ENCODE measurements at places on chromosomes 4 and X.

DNA sequence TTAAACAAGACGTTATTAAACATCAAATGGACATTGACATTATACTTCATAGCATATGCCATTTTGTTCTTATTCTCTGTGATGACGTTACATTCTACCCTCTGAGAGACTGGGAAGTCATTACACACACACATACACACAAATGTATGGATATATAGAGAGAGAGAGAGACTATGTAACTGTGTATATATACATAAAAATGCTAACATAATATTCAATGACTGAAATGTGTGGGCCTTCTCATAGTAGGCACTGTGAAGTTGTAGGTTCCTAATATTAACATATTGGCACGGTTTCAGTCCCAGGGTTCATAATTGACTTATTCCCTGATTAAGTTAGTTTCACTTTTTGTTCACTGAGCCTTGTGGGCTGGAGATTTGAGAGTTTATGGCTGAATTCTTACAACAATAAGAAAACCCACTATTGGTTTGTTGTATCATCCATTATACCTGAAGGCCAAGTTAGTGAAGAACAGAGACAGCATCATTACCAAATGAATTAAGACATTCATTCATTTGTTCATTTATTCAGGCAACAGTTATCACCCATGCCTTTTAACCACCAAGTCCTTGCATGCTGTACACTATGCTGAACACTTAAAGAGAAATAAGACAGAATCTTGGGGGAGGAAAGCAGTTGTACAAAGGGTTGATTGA is 68.5 kb downstream of the GAB1 start:
- no peak for DNase-seq

DNA sequence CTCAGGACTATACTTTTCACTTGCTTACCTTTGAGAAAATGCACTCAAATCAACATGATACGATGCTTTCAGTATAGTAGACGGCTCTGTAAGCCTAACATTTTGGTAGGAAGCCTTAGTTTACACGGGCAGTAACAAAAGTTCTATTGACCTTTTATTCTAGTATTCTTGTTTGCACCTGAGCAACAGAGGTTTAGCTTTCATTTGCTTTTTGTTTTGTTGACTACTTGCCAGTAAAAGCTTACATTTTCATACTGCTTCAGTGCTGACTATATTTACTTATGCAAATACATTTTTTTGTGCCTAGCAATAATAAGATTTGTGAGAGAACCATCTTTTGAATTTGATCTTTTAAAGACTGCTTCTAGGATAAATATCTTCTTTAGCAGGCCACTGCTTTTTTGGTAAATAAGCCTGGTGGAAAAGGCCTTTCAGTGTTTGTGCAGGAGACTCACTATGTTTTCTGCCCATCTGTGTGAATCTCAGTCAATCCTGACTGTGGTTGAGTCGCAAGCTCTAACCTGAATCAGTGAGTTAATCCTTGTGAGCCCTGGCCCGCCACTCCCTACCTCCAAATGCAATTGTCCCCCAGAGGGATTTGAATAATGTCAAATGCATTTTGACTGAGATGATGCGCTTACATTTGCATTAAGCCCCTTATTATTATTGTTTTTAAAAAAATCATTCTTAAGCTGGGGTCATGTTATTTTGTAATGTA is 21.9 kb downstream of the FHIP1A start:
- DNase-seq = no peak

- DNase-seq = no peak
Measured at GRCh38 chr4:183823434-183823833, 81.7 kb upstream of the STOX2 start.

DNA sequence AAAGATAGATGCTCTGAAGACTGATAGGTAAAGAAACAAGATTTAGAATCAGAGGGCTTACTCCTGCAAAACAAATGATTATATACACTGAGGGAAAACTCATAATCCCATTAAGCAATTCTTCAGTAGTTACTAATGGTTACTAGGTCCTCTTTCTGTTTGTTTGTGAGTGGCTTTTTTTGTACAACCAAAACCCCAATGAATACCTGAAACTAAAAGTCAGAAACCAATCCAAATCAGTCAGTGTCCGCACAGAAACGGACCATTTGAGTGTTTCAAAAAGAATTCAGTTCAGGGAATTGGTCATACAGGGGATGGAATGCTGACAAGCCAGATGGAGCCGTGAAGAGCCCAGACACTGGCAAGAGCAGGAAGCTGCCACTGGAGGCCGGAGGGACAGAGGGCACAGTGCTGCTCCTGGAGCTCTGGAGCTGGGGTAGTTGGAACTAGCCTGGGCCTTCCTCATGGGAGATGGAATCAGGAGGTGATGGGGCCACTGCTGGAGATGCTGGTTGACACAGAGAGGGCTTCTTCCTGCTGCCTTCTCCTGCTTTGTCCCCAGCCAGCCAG is 31.9 kb downstream of the SETD7 start:
- DNase-seq = no peak

DNA sequence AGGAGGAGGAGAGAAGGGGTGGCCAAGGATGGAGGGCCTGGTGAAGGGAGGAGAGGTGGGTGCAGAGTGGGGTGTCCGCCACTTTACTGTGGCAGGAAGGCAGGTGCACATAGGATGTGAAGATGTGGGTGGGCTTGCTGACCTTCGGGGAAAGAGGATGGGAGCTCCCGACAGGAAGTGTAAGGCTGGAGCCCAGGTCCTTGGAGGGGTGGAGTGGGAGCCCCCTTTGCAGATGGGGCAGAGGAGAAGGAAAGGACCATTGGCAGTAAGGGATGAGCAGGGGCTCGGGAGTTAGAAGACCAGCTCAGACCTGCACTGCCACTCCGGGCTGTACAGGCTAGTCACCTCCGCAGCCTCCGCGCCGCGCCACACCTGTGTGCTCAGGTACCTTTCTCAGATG is 89.5 kb downstream of the EVC start:
- DNase-seq = no peak

DNA sequence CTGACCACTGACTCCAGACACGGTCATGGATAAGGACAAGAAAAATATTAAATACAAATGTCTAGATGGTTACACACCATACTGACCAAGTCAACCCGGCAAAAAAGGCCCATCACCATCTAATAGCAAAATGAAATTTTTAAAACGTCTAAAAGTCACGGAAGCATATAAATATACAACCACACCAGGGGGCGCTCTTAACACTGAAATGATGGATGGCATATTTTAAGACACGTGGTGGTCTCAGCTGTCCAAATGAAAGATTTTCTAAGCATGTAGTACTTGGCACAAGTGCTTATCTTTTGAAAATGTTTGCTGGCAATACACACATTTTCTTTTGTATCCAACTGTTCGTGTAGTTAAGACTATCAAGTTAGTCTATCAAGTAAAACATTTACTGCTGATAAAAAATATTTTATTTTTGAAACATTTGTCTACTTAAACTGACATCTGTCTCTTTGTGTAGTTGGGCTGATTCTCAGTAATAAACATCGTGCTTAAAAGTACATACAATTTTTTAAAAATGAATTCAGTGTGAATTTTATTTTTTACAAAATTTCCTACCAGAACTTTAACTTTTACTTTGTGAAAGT is 64.6 kb downstream of the COX7B2 start:
- DNase-seq = no peak

GRCh38 chr4:162683659-162684370 is 482.9 kb downstream of the NAF1 start:
- DNase-seq = no peak

GRCh38 chr4:150781191-150781590 is 199.2 kb downstream of the MAB21L2 start:
- DNase-seq = no peak

GRCh38 chrX:48002319-48002718 is 1.5 kb downstream of the ZNF182 start:
- DNase-seq = no peak

GRCh38 chr4:94626942-94627341 is 130.8 kb upstream of the BMPR1B start:
- DNase-seq = no peak

GRCh38 chr4:137980641-137981040 is 261.5 kb downstream of the SLC7A11 start:
- no peak for DNase-seq

DNA sequence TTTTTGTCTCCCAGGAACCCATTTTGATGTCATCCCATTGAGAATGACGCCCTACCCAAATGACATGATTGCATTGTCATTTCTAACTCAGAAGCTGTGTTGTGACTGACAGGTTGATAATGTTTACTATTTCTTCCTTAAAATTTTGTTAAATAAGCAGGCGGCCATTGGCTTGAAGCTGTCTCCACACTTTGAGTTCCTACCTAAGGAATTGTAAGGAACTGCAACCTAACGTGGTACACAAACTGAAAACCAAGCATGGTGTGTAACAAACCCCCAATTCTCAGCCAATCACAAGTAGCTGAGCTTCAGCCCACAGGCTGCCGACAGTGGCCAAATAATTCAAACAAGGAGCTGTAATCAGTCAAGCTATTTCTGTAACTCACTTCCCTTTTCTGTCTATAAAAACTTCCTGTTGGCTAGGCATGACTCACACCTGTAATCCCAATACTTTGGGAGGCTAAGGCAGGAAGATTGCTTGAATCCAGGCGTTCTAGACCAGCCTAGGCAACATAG is 2.9 kb upstream of the MND1 start:
- no peak for DNase-seq

Measured in omental fat pad (tissue), 4 donors.